ENCODE measurements at places on chromosomes 6 and 20.

- DNase-seq: no peak
These were observed 199.7 kb upstream of the UST start for GRCh38 chr6:148547110-148547509.

DNA sequence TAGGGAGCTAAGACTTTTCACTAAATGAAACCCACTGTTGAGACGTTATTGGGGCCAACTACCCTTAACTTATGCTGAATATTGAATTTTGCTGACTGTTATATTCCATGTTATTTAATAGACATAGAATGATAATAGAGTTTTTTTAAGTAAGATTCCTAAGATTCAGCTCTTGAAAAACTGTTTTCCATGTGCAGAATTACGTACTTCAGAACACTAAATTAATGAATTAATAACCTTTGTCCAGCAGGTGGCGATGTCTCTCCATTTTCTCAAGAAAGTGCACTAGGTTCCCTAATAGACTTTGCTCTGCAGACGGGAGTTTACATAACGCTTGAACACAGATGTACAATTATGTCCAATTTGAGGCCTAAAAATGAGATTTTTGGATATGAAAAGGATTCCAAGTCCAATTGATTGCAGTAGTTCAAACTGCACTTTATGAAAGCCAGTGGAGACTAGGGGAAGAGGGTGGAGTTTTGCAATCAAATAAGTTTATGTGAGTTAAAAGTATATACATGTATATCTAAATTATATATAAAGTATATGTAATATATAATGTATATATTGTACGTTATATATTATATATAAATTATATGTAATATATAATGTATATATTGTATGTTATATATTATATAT, 282.1 kb downstream of the UST start:
- DNase-seq: peak; percentile 91

- no peak for DNase-seq
These were observed 19.8 kb downstream of the ERGIC3 start for GRCh38 chr20:35561671-35562070.

DNA sequence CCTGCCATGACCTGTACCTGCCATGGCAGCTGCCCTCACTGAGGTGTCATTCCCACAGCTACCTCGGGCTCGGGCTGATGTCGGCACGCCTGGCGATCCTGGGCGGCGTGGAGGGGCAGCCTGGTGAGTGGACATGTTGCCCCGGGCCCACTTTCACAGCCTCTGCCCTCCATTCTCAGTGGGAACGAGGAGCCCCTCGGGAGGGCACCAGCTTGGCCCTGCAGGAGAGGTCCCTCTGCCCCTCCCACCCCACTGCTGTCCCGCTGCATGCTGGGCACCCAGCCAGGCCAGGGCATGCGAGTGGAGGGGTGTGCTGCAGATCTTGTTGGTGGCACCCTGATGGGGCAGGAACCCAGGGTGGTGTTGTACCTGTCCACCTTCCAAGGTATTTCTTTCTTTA, 23.0 kb downstream of the ENTPD6 start:
- DNase-seq: no peak

DNA sequence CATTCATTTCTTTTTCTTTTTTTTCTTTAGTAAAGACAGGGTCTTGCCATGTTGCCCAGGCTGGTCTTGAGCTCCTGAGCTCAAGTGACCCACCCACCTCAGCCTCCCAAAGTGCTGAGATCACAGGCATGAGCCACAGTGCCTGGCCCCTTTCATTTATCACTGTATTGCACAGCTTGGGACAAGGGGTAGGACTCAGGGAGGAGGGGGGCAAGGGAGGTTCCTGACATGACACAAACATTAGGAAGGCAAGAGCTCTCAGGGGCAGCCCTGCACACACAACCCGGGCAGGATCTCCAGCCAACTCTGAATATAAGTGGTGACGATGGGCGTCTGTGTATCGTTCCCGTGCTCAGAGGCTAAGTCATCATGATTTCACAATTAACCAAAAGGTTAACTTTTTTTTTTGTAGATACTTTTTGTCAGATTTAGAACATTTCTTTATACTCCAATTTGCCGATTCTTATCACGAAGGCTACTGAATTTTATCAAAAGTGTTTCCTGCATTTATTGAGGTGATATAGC, 19.9 kb downstream of the SLC2A4RG start:
- DNase-seq: no peak

DNA sequence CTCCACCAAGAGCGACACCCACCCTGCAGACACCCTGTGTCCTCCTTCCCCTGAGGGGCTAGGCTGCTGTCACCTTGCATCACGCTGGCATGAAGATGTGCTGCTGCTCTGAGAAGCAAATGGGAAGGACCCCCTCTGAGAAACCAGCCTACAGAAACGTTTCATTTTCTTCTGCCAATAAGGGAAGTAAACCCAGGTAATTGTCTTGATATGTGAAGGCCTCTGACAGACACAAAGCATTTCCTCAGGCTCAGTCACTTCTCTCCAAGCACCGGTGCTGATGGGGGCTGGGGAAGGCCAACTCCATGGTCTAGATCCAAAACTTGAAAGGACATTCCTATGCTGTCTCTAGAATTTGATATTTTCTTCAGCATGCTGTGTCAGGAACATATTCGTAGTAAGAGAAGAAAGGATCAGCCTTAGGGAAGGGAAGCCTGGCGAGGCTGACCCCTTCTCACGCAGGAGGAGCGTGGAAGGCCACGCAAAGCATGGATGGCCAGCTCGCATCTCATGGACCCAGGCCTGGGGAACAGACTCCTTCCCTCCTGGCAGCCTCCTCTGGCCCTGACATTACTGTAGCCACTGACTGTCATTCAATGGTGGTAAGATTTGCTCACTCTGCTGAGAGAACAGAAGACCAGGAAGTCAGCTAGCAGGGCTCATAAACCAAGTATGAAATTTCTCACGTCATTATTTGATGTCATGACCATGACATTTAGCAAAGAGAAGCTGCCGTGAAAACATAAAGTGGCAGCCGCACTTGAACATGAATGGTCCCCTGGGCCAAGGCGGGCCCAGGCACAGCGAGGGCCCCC, 20.4 kb downstream of the ACSS1 start:
- no peak for DNase-seq

DNA sequence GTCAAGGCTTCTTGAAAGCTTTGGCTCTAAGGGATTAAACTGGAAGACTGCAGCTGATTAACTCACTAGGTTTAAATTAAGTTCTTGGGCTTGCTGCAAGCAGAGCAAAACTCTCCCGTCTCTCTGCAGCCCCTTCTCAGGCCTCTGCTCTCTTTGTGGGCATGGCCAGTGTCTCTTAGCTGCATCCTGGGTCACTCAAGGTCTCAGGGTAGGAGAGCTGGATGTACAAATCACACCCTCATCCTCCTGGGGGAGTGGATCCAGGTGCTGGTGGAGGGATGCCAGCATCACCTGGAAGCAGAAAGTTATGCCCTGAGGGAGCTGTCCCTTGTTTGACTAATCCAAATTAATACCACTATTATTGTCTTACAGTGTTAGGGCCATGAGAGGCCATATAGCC, 35.8 kb downstream of the GCM1 start:
- DNase-seq: no peak

DNA sequence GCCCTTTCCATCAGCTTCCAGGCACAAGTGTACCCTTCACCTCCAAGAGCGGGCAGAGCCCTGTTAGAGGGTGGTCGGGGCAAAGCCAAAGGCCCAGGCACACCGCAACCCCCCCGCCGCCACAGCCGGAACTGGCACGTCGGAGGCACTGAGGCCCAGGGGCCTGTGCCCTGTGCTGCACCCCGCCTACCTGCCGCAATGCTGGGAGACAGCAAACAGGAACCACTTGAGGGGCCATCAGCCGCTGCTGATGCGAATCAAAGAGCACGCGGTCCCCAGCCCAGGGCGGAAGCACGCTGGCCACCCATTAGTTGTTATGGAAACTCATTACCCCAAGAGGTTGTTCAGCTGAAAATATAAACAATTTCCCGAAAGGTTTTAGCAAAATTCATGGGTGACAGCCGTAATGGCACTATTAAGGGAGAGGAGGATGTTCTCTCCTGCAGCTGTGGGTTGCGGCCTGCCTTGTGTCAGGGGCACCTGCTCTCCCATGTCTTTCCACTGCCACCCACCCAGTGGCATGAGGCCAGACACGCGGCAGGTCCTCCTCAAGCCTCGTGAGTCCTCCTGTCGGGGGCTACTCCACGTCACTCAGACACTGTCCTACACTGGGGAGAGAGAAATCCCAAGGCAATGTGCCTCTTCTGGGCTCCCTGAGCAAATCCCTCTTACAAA, 65.3 kb downstream of the EDN3 start:
- DNase-seq: no peak

GRCh38 chr6:167455371-167455770, 130.5 kb downstream of the TTLL2 start:
- no peak for DNase-seq

DNA sequence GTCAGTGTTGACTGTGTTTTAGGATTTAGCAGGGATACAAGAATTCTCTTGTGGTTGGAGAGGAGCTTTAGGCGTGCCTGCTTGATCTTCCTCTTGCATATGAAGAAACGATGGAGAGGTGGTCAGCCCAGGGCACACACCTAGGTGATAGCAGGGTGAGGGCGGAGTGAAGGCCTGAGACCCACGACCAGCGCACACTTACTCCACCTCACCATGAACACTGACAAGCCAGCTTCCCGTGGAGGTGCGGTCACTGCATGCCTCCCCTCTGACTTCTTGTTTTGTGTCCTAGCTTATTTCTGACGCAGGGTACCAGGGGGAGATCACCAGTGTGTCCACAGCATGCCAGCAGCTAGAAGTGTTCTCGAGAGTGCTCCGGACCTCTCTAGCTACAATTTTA, 8.1 kb downstream of the NELFCD start:
- DNase-seq: no peak

DNA sequence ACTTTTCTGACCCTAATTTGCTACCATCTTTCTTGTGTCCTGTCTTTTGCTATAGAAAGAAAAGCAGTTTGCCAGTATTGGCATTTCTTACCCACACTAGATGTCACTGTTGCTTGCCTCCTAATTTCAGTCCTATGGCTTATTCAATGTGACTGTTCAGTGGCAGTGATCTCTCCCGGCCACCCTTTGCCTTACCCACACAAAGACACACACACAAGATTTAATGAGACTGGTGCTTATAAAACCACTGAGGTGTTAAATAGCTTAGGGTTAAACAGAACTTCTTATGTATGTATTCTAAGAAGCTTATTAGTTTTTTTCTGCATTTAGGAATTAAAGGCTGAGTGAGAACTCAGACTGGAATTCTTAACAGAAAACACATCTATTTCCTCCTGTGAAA, 233.6 kb upstream of the ASCC3 start:
- DNase-seq: peak; percentile 8

DNA sequence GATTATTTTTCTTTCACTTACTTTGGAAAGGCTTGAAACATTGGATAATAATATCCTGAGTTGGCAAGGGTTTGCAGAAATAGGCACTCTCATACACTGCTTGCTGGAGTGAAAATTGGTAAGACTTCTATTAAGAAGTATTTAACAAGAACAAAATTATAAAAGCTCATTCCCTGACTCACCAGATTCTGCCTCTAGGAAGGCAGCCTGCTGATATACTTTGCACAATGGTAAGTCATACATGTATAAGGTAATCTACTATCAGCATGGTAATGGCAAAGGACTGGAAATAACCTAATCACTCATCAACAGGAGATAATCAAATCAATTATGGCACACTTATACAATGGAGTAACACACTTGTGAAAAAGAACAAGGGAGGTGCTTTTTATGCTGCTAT, 85.8 kb downstream of the PLCG1 start:
- no peak for DNase-seq
